ENCODE measurements at places on chromosomes 12 and 14.

- no peak for DNase-seq
These were observed 47.4 kb upstream of the POC1B start for GRCh38 chr12:89573051-89573810.

GRCh38 chr14:92645841-92646478 is 102.5 kb downstream of the LGMN start:
- DNase-seq = peak; percentile 39

DNA sequence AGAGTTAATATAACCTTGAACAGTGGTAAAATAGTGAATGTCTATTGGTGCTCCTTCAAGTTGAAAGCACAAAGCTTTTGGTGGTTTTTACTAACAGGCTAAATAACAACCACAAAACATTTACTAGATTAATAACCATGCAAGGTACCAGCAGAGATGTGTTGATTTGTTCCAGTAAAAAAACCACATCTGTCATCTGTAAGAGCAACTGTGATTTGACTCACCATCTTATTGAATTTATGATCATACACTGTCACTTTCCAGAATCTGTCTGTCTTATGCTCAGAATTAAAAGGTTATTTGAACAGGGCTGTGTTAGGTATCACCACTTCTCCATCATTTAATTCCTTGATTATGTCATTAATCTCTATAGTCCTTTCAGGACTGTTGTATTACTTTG is 107.0 kb upstream of the PTHLH start:
- DNase-seq = no peak

GRCh38 chr12:21962236-21962635 is 21.0 kb upstream of the ABCC9 start:
- no peak for DNase-seq

GRCh38 chr12:89983622-89984021 is 275.0 kb upstream of the ATP2B1 start:
- no peak for DNase-seq

- DNase-seq = no peak
These were observed 47.9 kb upstream of the DBX2 start for GRCh38 chr12:45098766-45099165.

GRCh38 chr14:105102893-105103292 is 37.7 kb upstream of the GPR132 start:
- DNase-seq = no peak

DNA sequence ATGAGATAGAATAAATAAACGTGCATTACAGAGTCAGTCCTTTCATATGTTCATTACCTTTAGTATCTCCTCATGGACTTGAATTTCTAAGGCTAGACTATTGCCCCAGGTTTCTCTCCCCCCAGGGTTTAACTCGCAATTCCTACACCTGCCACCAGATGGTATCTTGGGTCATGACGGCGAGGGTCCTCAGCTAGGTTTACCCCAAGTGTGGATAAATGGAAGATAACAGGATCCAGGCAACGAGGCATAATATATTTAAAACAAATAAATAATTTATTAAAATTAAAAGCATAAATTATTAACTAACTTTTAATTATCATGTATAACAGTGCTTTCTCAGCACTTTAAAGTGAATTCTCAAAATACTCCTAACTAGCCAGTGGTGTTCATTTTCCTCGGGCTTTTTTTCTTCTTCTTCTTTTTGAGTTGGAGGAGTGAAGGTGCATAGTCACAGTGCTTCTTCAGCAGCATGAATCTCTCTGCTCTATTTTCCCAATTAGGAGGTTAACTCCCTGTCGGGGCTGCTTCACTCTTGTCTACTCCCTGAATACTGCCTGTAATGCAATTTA is 243.5 kb upstream of the CAND1 start:
- DNase-seq = peak; percentile 50

DNA sequence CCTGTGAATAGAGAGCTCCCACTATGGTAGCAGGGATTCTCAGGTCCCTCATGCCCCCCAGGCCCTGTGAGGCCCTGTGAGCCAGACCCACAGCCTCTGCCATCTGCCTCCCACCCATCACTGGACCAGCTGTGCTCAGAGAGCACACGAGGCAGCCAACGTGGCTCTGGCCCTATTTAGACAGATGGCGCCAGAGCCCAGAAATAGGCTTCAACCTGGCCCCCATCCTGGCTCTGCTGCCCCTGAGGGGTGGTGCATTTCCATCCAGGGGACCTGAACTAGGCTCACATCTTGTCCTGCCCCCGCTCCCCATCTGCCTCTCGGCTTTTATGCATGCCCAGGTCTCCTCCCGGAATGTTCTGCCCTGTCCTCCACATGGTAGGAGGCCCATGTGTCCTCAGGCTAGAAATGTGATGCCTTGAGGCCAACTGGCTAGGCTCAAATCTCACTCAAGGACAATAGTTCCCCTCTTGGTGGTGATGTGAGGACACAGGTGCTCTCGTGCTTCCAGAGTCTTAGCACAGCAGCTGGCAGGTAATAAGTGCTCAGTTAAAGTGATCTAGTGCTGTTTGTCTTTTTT is 18.9 kb downstream of the TMEM63C start:
- DNase-seq = no peak

- DNase-seq = no peak
These were observed 32.9 kb downstream of the SLC15A4 start for GRCh38 chr12:128790653-128791373.

DNA sequence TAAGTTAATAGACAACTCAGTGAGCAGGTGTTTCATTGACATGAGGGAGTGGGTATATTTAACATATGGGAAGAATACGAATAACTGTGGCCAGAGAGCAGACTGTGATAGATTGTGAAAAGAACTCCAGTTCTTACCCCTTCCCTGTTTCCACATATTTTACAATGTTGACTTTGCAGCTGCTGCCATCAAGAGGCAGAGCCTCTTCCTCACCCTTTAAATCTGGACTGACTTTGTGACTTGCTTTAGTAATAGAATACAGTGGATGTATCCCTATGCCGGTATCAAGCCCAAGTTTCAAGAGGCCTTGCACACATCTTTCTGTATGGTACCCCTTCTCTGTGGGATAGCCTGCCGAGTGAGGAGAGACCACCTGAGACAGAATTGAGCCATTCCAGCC is 356.7 kb downstream of the ETNK1 start:
- no peak for DNase-seq

DNA sequence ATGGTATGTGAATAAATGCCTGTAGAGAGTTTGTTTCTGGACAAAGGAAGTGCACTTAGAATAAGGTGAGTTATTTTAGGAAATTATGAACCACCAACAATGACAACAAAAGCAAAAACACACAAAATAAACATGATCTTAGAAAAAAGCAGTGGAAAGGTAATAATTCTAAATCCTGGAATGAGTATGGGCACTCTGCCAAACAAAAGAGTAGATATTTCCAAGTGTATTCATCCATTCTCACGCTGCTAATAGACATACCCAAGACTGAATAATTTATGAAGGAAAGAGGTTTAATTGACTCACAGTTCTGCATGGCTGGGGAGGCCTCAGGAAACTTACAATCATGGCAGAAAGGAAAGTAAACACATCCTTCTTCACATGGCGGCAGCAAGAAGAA is 269.3 kb upstream of the NPAS3 start:
- DNase-seq = no peak

- DNase-seq = no peak
These were observed 11.4 kb downstream of the RERG start for GRCh38 chr12:15209782-15210181.

DNA sequence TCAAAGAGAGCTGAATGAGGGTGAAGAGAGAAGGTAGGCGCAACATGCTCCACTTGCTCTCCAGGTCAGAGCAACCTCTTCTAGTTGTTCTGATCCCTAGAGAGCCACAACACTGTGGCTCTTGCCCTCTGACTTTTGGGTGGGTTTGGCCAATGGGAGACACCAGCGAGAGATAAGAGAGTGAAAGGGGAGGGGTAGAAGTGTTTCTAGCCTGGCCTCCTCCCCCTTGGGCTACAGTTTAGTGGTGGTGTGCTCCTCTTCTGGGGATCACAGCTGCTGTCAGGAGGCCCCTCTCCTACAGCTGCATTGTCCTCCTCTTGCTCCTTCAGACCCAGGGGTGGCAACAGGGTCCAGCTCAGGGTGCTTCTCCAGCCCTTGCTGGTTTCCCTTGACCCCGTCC is 454.8 kb downstream of the FUT8 start:
- no peak for DNase-seq

- DNase-seq = no peak
These were observed 6.1 kb upstream of the KRT18 start for GRCh38 chr12:52942901-52943181.

- no peak for DNase-seq
These were observed 145.0 kb upstream of the PKP2 start for GRCh38 chr12:33041562-33041961.

DNA sequence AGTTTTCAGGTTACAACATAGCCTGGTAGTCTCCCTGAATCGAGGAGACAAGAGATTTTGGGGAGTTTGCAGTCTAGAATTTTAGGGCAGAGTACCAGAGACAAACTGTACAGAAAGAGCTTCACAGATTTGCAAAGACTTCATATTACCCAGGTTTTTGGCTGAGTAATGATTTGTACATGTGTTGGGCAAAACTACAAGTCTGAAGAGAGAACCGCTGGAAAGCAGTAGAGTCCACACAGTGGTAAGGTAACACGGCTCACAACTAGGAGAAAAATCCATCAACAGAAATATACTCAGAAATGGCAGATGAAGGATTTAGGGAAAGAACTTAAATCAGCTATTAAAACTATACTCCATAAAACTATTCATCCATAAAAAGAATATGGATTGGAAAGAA is 25.7 kb downstream of the FBXO33 start:
- no peak for DNase-seq

GRCh38 chr12:67727702-67728666 is 79.4 kb downstream of the DYRK2 start:
- DNase-seq = no peak

- DNase-seq = peak; percentile 41
These were observed 8.5 kb upstream of the ASCL1 start for GRCh38 chr12:102948941-102949352.

- no peak for DNase-seq
These were observed 17.0 kb downstream of the VCPKMT start for GRCh38 chr14:50099335-50099734.

GRCh38 chr14:64930085-64930843 is 12.3 kb downstream of the GPX2 start:
- DNase-seq = no peak

DNA sequence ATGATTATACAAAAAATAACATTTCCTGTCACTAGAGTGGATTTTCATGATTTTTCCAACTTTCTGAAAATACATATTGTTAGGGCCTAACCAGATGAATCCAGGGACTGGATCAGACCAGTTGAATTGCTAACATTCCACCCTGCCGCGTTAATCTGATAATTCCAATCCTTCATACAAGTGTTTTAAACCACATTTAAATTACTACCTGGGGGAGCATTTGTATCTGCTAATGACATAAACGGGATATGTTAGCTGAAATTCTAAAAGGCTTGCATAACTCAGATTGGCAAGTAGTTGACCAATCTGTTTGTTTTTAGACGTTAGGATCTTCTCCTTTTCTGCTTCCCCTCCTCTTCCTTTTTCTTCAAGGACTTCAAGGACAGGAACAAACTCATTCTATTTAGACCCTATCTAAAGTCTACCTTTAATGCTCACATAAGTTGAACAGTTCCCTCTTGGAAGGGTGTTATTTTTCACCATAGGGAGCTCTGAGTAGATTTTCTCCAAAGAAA is 239.0 kb downstream of the ADAMTS20 start:
- DNase-seq = peak; percentile 2

GRCh38 chr12:3632754-3633153 is 120.2 kb downstream of the CRACR2A start:
- DNase-seq = no peak

GRCh38 chr12:97259098-97259497 is 203.5 kb upstream of the RMST start:
- no peak for DNase-seq

DNA sequence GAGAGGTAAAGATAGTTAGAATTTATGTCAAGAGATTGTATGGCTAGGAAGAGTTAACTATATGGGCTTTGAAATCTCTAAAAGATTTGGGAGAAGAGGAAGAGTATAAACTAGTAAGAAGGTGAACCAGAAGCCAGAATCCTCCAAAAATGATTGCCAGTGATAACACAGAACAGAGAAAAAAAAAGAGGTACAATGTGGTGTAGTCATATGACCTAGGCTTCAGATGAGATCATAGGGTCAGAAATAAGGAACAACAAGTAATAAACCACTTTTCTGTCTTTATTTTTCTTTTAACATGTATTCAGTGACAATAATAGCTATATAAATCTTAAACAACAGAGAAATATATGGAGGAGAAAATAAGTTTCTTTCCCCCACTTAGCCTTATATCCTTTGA is 2.0 kb upstream of the NECAP1 start:
- peak; percentile 65 for DNase-seq

DNA sequence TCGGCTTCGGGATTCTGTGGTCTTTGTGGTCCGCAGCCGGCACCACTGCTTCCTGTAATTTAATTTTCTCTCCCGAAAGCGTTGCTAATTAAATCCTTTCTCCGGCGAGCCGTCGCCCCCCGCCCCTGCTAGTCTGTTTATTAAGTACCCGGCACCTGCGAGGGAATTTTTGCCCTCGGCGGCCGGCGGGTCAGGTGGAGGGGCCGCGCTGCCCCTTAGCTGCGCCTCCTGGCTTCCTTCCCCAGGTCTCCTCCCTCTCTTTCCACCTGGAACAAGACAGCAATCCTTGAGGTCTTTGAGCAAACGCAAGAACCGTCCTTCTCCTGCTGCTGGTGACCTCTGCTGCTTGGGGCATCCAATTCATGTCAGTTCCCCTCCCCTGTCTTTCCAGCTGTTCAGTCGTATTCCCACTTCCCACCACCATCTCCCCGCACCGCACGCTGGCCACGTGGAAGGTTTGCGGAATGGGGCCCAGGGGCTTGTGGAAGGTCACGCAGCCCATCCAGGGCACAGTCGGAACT is 16.2 kb downstream of the ZDHHC22 start:
- DNase-seq = no peak

- no peak for DNase-seq
These were observed 51.2 kb downstream of the TESC start for GRCh38 chr12:117047810-117048584.

- DNase-seq = no peak
These were observed 85.4 kb upstream of the MANSC4 start for GRCh38 chr12:27865421-27865820.

DNA sequence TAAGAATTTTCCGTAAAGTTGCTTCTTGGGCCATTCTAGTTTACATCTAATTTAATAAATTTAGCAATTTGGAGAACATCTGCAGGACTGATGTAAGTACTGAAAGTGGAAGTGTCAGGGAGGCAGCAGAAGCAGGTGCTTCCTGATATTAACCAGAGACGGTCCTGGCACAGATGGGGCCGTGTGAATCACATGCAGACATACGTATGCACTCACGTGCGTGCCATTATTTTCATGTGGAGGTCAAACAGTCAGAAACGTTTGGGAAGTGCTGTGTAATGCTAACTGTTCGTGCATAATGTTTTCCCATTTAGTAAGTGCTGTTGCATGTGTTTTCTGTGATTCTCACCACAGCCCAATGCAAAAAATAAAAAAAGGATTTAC is 87.8 kb upstream of the DYNC1H1 start:
- DNase-seq = peak; percentile 94

Measured in suppressor macrophage treated with lipopolysaccharide for 4 hours (primary cell).